Ureter (tissue), 1 donor: ENCODE measurements at places on chromosomes 16 and 17. TPM values are rescaled to one million over a fixed set of nuclear protein-coding genes. Genes with fewer than 3 reads are reported as not detected.

- peak; percentile 67 for DNase-seq
Observed at GRCh38 chr16:4323845-4324488, 8.1 kb downstream of the GLIS2 start.

GLP2R gene
- total RNA-seq, result 0.10 TPM

DNA sequence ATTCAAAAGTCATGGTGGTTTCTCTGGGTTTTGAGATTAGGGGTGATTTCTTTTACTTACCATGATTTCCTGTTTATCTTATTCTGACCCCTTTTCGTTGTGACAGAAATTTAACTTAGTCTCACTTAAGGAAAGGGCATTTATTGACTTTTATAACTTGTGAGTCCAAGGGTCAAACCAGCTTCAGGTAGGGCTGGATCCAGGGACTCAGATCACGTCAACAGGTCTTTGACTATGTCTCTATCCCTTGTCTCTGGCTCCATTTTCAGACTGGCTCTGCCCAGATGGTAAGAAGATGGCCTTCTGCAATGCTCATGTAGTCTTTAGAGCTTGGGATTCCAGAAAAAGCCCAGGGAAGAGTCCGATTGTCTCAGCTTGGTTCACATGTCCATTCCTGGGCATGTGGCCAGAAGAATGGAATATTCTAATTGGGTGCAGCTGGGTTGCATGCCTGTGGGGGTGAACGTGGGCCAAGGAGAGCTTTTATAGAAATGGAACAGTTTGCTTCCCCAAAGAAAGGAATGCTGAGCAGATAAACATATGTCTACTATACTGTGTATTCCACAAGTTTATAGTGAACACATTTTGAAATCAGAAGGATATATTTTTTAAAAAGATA, 13.4 kb downstream of the USP43 start:
- no peak for DNase-seq

KRTAP4-1 gene
- total RNA-seq, result not detected

- DNase-seq, result no peak
Observed at GRCh38 chr16:69345923-69346322, 5.7 kb downstream of the TMED6 start.

- DNase-seq, result no peak
Observed at GRCh38 chr16:28311913-28312312, 19.6 kb downstream of the SBK1 start.

- DNase-seq, result peak; percentile 66
Observed at GRCh38 chr17:73228748-73229236, 32.9 kb downstream of the CPSF4L start.

DNA sequence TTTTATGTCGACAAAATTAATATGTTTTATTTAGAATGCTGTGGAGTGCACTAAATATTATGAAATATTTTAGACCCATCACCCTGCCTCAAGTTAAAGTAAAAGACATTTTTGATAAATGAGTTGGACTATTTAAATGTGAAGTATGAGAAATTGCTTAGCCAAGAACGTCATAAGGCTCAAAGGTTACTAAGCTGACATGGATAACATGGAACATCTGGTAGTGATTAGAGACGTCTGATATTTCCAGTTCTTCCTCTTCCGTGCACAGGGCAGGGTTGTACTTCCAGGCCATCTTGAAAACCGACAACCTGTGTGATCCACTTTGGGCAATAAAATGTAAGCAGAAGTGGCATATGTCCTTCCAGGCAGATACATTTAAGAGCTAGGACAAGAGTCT, 7.2 kb upstream of the CCL8 start:
- no peak for DNase-seq

DNA sequence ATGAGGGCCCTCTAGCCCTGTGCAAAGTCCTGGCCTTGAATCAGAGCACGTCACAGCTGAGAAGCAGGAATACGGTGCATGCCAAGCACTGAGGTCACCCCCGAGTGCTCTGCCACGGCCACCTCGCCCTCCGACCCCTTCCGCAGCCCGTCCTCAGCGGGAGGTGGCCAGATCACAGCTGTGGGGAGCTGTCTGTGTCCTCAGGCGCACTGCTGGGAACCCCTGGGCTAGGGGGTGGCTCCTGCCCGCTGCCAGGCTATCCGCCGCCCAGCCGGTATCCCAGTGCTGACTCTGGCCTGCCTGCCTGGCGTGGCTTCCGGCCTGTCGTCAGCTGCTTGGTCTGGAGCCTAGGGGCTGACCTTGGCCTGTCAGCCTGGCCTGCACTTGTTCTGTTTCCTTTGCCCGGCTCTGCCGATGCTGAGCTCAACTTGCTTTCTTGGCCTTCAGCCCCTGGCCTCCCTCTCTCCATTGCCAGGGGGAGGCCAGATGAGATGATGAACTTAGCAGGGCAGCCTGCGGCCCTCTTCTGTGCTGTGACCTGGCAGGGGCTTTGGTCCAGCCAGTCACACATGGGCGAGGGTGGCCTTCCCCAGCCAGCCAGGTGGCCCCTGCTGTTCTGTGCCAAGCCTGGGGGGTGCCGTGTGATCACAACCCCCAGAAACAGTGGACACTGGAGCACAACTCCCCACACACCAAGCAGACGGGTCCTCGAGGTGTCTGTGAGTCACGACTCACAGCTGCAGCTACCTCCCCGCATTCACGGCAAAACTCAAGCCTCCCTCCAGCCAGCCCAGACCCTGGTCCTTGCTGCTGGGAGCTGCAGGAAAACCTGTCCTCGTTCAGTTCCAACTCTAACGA, 77.3 kb downstream of the ZDHHC7 start:
- no peak for DNase-seq

DNA sequence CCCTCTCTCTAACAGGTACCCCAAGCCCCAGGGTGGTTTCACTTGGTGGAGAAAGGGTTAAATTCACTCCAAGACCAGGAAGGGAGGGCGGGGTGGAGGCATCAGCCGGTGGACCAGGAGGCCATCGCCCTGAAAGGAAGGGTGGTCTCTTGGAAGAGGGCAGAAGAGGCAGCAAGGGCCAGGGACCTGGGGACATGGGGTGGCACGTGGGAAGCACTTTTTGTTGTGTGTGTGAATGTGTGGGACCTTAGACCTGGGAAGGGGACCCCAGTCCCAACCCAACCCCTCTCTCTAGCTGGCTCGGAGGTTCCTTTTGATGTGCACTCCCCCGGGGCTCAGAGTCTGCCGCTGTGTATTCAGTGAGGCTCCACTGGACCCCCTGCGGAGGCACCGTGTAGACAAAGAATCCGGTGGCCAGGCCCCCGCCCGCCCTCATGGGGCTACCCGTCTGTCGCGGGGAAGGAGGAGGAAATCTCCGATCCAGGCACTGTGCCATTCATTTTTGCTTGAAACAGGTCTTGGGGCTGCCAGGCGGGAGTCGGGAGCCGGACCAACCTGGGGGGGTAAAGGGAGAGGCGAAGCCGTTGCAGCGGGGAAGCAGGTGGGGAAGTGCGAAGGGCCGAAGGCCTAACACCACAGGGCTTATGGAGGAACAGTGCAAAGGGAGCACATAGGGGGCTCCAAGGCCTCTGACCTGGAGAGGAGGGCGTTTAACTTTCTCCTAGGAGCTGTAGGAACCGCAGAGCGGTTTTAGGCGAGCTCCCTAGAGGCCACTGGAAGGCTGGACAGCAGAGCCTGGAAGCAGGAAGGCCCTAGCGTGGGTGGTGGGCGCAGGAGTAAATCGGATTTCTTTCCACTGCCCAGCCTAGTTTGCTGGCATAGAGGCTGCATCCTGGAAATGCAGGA, 3.2 kb upstream of the WNT3 start:
- DNase-seq, result no peak

GRCh38 chr17:74116087-74116717, 87.3 kb upstream of the RPL38 start:
- DNase-seq, result no peak

DNA sequence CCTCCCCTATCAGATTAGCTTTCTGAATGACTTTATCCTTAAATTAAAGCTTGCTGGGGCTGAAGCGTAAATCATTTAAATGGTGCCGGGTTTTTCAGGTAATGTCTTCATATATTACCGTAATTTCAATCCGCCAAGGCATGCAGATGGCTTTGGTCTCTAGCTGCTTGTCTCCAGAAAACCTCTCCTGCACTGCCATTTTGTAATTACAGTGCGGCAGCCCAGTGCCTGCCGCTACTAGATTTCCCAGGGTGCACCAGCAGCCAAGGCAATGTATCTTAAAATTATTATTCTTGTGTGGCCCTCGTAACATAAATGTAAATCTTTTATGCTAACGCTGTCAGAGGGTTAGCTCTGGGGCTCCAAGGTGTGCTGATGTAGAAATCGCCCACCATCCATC, 208.5 kb downstream of the TMEM114 start:
- DNase-seq, result no peak

CMTM1 gene
- total RNA-seq, result 4.3 TPM

- DNase-seq, result no peak
Observed at GRCh38 chr16:49754495-49755312, 101.2 kb downstream of the ZNF423 start.

DNA sequence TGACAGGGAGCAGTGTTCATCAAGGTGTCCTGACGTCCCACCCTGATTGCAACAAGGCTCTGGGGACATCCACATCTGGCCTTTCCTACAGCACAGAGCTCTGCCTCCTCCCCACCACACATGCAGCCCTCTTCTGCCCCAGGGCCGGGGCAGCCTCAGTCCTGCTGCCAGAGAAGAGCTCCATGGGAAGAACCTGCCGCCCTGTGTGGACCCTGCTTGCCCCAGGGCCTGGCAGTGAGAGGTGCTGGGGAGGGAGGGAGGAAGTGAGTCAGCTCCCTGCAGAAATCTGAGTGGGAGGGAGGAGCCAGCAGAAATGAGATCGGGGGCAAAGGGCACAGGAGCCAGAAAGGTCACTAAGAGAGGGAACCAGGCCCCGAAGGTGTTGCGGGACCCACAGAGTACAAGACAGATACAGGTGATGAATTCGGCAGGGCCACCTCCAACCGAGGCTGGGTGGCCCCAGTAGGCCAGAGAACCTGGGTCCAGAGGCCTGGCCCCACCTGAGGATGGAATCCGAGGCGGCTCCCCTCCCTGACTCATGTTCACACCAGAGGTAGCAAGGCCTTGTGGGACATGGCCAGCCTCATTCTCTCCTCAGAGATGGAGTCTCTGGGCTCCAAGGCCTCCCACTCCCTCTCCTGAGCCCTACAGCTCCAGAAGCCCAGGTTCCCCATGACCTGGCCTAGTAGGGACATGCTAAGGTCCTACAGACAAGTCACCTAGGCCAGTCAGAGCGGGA, 24.8 kb downstream of the MYO18A start:
- peak; percentile 70 for DNase-seq

- DNase-seq, result no peak
Observed at GRCh38 chr16:50390914-50391716, 22.3 kb upstream of the BRD7 start.

GRCh38 chr16:51759329-51759728, 608.3 kb upstream of the SALL1 start:
- DNase-seq, result no peak

GRCh38 chr17:11293480-11293879, 52.5 kb downstream of the SHISA6 start:
- no peak for DNase-seq

- peak; percentile 48 for DNase-seq
Observed at GRCh38 chr16:73572135-73572828, 524.4 kb upstream of the ZFHX3 start.

GRCh38 chr16:85829751-85830445, 30.4 kb downstream of the COX4I1 start:
- no peak for DNase-seq

RAD51D gene
- 13.1 TPM for total RNA-seq

GRCh38 chr17:79943347-79944241, 92.1 kb downstream of the TBC1D16 start:
- no peak for DNase-seq

VPS35L gene
- total RNA-seq, result 76.4 TPM

DNA sequence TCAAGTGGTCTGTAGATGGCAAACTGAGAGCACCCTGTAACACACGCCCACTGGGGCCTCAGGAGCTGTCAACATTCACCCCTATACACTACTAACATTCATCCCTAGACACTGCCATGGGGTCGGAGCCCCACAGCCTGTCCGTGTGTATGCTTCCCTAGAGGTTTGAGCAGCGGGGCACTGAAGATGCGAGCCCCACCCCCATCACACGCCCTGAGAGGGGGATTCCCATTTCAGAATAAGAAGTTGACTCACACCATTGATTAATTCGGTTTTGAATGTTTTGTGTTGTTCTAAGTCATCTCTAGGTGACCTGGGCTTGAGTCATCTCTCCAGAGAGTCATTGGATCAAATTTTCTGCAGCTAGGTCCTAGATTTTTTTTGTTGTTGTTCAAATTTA, 37.3 kb upstream of the MMD start:
- DNase-seq, result no peak

SOX15 gene
- 8.0 TPM for total RNA-seq

GRCh38 chr16:2033057-2033908, 6.6 kb downstream of the NHERF2 start:
- no peak for DNase-seq

GRCh38 chr16:52191531-52192134, 355.3 kb downstream of the TOX3 start:
- peak; percentile 74 for DNase-seq

DNA sequence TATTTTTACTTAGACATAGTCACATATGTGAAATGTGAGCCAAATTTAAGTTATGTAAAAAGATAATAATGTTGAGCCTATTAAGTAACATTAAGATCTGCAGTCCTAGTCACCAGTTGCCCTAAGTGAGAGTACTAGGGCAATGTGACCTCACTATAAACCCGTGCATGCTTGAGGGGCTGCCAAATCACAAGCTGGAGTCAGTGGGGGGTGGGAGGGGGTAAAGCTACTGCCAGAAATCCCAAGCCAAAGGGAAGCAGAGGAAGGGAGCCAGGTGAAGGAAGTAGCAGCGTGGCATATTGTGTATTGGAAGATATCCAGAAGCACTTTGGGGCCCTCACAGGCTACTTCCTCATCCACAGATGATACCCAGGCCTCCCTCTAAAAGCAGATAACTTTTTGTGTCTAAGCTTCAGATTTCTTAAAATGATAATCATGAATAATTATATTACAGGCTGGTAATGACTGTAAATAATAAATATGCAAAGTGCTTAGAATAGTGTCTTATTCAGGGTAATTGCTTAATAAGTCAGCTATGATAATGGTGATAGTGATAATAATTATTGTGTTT, 134.1 kb downstream of the CA10 start:
- DNase-seq, result no peak

EIF3C gene
- total RNA-seq, result 435 TPM

DNA sequence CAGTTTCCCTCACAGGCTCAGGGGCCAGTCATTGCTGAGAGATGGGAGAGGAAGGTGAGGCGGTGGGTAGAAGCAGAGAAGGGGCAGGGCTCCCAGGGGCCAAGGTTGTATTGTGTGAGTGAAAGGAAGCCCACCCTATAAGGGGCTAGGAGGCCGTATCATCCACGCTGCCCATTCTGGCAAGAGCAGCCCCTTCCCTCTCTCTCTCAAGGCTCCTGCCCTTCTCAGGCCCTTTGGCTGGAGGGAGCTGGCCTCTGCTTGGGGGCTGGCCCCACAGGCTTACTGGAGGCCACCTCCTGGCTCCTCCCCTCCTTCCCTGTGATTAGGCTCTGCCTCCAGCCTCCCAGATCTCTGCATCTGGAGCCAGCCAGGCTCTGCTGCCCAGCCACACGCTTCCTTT, 7.6 kb downstream of the TBKBP1 start:
- no peak for DNase-seq
